ENCODE measurements at places on chromosomes 5 and 9.

GRCh38 chr5:15957124-15957523 lies 222.5 kb downstream of the MARCHF11 start:
- DNase-seq: no peak

- DNase-seq: peak; percentile 51
These were observed 33.5 kb downstream of the SPEF2 start for GRCh38 chr5:35651002-35651756.

- no peak for DNase-seq
These were observed 156.4 kb downstream of the CWC27 start for GRCh38 chr5:64925123-64925522.

- no peak for DNase-seq
These were observed 18.8 kb downstream of the SRD5A1 start for GRCh38 chr5:6652025-6652424.

- no peak for DNase-seq
These were observed 85.7 kb downstream of the AMBP start for GRCh38 chr9:113992276-113992951.

- no peak for DNase-seq
These were observed 154.2 kb downstream of the FOCAD start for GRCh38 chr9:20838218-20838617.

DNA sequence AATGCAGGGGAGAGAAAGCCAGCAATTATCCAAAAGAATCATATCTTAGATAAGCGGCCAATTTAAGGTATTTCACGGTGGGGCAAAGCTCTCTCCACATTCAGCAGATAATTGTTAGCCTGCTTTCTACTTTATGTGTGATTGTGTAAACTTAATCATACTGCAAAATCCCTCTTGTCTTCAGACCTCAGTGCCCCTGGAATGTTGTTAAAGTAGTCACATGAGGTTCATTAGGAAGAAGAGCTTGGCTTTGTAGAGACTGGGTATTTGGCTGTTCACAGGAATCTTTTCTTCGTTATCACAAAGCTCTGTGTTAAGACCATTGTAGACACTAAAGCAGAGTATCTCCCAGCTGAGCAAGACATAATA lies 127.0 kb downstream of the RFK start:
- DNase-seq: no peak

GRCh38 chr5:168076561-168076991 lies 214.9 kb upstream of the WWC1 start:
- DNase-seq: no peak

DNA sequence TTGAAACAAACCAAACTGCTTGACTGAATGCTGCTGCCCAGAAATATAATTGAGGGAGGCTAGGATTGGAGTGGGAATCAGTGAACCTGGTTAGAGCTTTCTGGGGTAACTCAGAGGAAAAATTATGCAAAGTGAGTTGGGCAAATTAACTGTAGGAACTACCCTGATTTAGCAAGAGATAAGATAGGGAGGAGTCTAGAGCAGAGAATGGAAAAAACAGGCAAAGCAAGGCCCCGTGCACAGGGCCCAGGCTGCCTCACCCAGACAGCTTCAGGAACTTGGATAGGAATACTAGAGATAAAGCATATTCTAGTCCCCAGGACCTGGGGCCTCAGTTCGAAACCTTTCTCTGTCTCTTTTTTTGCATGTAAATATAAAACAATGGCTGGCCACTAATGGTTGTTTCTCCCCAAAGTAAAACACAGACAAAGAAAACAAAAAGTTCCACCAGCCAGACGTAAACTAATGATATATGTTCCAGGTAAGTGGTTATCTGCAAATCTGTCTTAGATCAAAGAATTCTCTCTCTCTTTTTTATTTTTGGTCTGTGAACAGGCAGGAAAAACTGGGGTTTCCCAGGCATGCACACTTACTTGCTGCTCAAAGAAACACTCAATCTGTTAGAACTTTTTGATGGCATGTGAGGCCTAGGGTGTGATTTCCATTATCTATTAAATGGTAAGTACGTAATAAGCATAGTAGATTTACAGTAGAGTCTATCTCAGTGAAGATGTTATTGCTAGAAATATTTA lies 168.1 kb upstream of the MAP3K1 start:
- DNase-seq: no peak

DNA sequence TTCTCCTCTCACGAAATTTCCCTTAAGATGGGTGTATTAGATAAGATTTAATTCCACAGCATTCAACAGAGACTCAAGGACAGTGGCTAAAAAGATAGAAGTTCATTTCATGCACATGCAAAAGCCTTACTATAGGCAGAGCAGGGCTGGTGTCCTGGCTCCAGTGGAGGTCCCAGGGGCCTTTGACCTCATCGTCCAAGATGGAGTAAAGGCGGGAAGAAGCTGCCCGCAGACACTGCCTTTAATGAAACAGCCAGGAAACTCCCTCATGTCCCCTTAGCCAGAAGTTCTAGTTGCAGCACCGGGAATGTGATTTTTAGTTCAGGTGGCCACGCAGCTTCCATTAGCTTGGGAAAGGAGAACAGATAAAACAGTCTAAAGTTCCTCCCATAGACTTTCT lies 190.3 kb downstream of the TLE4 start:
- DNase-seq: no peak

GRCh38 chr5:178069909-178070308 lies 43.4 kb upstream of the N4BP3 start:
- no peak for DNase-seq

DNA sequence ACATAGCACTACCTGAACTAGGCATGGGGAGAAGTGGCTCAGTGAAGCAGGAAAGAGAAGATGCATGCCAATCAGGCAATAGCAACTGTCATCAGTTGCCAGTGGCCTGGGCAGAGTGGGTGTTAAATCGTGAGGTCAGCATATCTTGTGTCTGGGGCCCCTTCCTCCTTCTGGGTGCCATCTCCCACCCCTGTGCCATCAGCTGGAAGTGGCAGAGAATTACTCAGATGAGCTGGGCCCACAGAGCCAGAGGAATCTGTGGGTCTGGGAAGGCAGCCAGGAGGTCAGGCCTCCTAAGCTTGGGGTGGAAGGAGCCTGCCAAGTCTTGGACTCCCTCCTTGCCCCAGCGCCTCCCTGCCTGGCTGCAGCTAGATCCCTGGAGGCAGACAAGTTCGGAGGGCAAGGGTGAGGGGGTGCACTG lies 66.5 kb downstream of the GALNT12 start:
- DNase-seq: no peak

DNA sequence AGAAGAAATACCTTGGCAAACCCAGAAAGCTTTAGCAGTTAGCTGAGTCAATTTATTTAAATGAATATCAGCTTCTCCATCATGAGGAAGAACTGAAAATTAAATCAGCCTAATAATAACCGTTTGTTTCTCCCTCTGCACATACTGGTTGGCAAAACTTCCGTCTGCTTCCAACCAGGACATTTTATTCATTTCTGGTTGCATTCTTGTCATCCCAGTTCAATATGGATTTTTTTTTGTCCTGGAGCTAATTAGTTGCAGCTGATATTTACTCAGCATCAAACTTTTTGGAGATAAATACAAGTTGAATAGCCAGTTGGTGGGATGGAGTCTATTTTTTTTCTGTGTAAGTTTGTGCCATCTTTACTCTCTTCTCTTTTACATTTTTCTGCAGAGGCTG lies 126.5 kb upstream of the GDNF start:
- no peak for DNase-seq

GRCh38 chr5:94623011-94623410 lies 4.5 kb downstream of the SLF1 start:
- DNase-seq: no peak

GRCh38 chr9:69963803-69964202 lies 79.8 kb upstream of the MAMDC2 start:
- no peak for DNase-seq

DNA sequence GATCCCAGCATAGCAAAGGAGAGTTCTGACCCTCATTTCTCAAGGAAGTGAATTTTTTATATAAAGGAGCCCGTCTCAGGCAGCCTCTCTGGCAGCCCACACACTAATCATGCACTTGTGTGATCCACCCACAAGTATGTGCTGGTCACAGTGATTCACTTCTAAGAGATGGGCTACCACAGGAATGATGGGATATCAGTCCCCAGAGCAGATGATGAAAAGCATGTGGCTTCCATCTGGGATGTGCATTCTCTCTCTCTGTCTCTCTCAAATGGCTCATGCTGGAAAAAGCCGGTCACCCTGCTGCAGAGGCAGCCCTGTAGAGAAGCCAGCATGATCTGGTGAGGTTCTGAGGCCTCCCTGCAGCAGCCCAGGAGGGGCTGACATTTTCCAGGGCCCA lies 74.2 kb upstream of the ADCY2 start:
- no peak for DNase-seq

DNA sequence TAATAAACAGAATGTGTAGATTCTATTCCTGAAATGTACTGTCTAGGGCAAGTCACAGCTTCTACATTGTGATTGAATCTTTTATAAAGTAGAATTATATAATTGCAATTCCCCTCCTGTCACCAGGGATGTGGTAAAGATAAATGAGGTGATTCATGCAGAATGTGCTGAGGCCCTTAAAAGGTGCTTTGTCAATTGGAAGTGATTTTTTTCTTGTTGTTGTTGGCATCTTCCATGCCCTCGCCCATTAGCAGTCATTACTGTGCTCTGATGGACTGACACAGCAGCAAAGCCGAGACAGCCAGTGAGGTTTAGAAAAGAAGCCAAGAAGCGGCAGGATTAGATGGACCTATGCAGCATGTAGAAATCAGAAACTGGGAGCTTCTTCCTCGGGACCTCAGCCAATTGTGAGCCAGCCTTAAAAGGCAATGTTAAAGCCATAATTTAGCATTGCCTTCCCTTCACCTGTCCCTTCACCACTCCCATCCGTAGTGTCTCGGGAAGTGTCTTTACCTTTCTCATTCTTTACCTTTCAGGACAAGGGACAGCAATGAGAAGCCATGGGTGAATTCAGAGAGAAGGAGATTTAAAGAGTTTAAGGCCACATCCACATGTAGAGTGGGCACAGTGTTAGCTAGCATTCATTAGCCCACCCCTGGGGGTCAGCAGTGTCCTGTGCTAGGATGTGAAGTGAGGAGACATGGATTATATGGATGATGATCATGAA lies 257.8 kb downstream of the PLK2 start:
- no peak for DNase-seq

DNA sequence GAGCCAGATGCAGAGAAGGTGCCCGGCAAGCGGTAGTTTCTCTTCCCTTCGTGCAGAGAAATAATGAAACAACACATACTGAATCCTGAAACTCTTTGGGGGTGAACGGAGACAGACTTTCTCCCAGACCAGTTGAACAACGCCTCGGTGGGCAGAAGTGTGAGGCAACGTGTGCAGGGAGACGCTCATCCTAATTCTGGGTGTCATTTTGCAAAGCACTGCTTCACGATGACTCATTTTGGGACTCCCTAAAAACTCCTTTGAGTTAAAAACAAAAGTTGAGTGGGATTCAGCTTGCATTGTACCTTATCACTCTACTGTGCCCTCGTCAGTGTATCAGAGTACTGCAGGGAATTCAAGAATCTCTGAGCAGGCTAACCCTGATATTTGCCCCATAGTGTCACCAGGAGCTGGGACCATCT lies 3.5 kb upstream of the NEK6 start:
- DNase-seq: no peak

GRCh38 chr9:3137347-3137695 lies 293.4 kb upstream of the PUM3 start:
- DNase-seq: no peak
